ENCODE measurements at places on chromosomes 7 and 10.

GRCh38 chr7:5424749-5425506 is 1.3 kb upstream of the TNRC18 start:
- no peak for DNase-seq

- DNase-seq = no peak
These were observed 160.2 kb downstream of the ETV1 start for GRCh38 chr7:13829231-13829630.

GRCh38 chr7:80907141-80907601 is 11.7 kb downstream of the SEMA3C start:
- no peak for DNase-seq

DNA sequence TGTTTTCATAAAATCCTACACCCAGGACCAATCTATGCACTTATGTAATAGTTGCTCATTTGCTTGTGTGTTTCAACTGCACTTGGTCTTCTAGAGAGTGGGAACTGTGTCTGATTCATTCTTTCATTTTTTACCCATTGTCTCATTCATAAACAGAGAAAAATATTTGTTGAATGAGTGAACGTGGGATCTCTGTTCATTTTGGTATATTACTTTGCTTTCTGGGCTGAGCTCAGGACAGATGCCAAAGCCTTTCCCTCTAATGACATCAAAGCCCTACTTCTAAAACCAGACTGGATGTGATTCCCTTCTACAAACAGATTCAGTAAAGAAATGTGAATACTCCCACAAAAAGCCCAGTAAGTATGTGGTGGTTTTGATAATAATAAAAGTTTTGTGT is 145.2 kb downstream of the ST7 start:
- DNase-seq = no peak

- DNase-seq = no peak
These were observed 400.1 kb upstream of the NRP1 start for GRCh38 chr10:33734393-33735155.

- no peak for DNase-seq
These were observed 102.0 kb downstream of the WNT2 start for GRCh38 chr7:117220836-117221235.

Data from activated CD4-positive, CD25-positive, alpha-beta regulatory T cell treated with anti-CD3 and anti-CD28 coated beads, Interleukin-2, amount 50 U/mL, for 72 hours (primary cell).